ENCODE measurements at places on chromosomes 5 and 9. TPM values are rescaled to one million over a fixed set of nuclear protein-coding genes. Genes with fewer than 3 reads are reported as not detected.
A peak's percentile ranks its signal among the peaks of the same experiment; 100 is the strongest.

- DNase-seq: no peak
These were observed 10.9 kb downstream of the ZNF622 start for GRCh38 chr5:16454686-16455085.

- no peak for DNase-seq
These were observed 196.6 kb upstream of the CD180 start for GRCh38 chr5:67393211-67393610.

DNA sequence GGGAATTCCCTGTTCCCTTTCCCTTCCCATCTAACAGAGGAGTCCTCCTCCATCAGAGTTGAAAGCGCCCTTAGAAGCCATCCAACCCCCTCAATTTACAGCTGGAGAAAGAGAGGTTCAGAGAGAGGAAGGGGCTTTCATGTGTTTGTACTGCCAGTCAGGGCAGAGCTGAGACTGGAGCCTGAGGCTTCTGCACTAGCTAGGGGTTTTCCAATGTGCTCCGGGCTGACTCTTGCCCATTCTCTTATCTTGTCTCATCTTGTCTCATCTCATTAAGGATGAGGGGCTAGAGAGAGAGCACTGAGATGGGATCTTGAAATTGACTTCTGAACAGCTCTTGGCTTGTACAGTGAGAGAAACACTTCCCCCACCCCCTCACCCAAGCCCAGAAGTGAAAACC is 67.4 kb upstream of the SHB start:
- DNase-seq: no peak

DNA sequence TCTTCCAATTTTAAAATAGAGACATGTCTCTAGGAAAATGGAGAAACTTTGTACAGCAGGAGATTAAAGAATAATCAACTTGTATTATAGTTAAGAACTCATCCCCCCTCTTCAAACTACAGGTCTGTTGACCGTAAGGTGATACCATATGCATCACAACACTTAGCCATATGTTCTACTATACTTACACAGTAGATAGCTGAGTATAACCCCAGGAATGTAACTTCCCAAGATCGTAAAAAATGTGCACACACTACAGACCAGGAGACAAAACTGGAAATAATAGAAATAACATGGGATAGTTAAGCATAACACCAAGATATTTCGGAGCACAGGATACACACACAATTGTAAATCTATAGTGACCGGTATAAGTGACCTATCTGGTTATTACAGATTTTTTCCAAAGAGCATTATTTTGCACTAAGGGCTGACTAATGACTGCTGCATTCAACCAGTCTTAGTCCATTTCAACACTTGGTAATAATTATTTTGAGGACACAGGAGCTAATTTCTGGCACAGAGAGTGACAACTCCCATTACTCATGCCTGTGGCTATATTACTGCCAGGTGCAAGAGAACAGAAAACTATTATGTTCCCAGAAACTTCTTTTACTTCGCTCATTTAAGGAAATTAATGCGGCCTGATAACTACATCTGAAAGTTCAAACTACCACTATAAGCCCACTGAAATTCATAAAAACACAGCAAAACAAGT is 15.4 kb upstream of the ZNF622 start:
- DNase-seq: no peak

GRCh38 chr5:157266286-157267007 is 524 bp downstream of the CYFIP2 start:
- no peak for DNase-seq

The SLC36A2 gene
- not detected for total RNA-seq

GRCh38 chr9:36592801-36593583 is 20.3 kb downstream of the MELK start:
- DNase-seq: no peak

- DNase-seq: no peak
These were observed 612.6 kb downstream of the EBF1 start for GRCh38 chr5:158487156-158487555.

The SPATA31E1 gene
- not detected for total RNA-seq

- no peak for DNase-seq
These were observed 210.3 kb downstream of the ACTL7B start for GRCh38 chr9:108645520-108645919.

GRCh38 chr5:147737921-147738320 is 44.6 kb downstream of the JAKMIP2 start:
- no peak for DNase-seq

DNA sequence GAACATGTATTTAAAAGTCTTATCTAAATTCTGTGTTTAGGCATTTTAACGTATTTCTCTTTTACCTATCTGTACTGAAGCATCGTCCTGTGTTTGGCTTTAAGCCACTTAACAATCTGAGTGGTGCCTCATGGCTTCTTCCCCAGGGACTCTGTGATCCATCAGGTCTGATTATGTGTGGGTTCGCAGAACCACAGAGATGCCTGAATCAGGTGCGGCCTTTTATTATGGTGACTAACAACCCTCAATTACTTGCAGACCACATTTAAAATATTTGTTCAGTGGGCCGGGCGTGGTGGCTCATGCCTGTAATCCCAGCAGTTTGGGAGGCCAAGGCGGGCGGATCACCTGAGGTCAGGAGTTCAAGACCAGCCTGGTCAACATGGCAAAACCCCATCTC is 39.6 kb upstream of the SAP30L start:
- DNase-seq: peak; percentile 89

The PPP3R2 gene
- not detected for total RNA-seq

DNA sequence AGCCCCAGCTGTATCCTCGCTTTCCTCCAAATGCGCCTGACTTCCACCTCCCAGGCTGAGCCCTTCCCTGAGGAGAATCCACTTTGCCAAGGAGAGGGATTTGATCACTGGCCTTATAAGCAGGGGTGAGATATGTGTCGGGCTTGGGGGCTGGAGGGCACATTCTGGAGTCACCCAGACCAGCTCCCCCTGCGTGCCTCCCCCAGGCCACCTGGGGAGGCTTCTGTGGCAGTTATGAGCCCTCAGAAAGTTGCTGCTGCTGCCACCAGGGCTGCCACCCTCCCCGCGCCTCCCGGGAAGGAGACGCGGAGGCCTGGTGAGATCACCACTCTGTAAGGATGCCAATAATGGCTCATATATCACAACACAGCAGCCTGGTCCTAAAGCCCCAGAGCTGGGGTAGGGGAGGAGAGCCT is 211.5 kb downstream of the PAPPA start:
- DNase-seq: peak; percentile 70

GRCh38 chr5:109805883-109806282 is 116.2 kb downstream of the MAN2A1 start:
- no peak for DNase-seq

GRCh38 chr5:155150012-155150411 is 136.5 kb downstream of the KIF4B start:
- no peak for DNase-seq

DNA sequence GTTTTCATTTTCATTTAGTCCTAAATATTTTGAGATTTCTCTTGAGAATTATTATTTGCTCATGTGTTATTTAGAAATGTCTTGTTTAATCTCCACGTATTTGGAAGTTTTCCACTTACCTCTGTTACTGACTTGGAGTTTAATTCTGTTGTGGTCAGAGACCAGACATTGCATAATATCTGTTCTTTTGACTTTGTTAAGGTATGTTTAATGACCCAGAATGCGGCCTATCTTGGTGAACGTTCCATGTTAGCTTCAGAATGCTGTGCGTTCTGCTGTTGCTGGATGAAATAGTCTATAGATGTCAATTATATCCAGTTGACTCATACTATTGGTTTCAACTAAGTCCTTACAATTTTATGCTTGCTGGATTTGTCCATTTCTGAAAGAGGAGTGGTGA is 325.3 kb upstream of the TARS1 start:
- DNase-seq: no peak

- DNase-seq: peak; percentile 19
These were observed 73.0 kb upstream of the SPOCK1 start for GRCh38 chr5:137572042-137572695.

GRCh38 chr9:112380102-112380824 is at the start of gene HSDL2:
Gene HSDL2, plus strand, starts transcription at chr9:112380108. Its CDS starts 56 bp downstream, at chr9:112380164.
- no peak for DNase-seq

The ABCA1 gene
- total RNA-seq: 66.6 TPM

- no peak for DNase-seq
These were observed 1.3 kb upstream of the PHPT1 start for GRCh38 chr9:136847826-136848392.
